ENCODE measurements at places on chromosomes 7 and 10.

GRCh38 chr7:47301105-47301477 is 280.8 kb downstream of the TNS3 start:
- DNase-seq, result no peak

DNA sequence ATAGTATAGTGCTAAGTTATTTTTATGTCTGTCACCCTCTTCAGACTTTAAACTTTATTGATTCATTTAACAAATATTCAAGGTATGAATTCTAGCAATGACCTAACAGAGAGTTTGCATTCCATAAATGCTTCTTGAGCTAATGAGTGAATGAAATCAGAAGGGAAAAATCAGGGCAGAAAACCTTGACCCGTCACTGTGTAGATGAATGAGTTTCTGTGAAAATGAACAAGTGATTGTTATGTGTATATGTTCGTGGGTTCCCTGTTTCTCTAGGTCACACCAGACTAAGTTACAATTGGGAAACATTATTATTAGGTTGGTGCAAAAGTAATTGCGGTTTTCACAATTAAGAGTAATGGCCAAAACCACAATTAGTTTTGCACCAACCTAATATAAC is 30.1 kb downstream of the APBB1IP start:
- DNase-seq, result no peak

GRCh38 chr10:61870526-61870895 is 31.0 kb upstream of the ARID5B start:
- no peak for DNase-seq

DNA sequence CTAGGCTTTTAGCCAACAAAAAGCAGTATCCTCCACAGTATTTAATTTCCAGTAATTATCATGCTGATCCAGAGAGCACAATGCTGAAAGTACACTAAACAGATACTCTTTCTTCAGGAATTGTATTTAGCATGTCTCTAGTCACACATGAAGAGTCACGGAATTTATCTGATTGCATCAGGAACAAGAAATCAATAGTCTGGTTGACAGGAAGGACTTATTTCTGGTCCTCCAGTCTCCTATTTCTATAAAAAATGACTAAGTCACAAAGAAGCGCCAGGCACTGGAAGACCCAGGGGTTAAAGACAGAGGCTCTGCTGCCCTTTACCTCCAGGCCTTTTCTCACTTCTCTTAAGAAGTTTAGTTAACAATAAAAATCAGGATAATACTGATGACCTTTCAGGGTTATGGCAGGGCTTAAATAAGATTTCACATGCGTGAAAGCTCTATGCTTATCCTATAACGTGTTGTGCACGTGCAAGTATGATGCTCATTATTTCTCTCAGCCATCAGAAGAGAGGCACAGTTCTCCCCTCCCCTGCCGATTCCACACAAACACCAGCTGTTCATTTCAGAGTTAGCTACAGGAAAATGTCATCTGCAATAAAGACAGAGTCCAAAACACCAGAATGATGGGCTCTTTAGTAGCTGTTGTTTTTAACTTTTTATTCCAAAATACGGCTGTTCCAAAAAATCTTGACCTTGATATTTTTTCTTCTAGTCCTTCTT is 36.9 kb downstream of the SLC26A4 start:
- DNase-seq, result no peak

- DNase-seq, result no peak
Measured at GRCh38 chr10:49512121-49512809, 26.7 kb downstream of the ERCC6 start.

DNA sequence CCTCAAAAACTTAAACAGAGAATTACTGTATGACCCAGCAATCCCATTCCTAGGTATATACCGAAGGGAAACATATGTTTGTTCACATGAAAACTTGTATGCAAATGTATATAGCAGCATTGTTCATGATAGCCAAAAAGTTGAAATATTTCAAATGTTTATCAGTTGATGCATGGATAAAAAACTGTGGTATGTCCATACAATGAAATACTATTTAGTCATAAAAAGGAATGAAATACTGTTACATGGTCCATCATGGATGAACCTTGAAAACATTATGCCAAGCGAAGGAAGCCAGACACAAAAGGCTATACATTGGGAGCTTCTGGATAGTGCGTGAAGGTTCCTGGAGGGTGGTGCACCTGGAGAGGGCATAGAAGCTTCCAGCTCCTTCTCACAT is 11.0 kb upstream of the TRA2A start:
- no peak for DNase-seq

- no peak for DNase-seq
Measured at GRCh38 chr7:135877805-135878204, 99.4 kb downstream of the MTPN start.

- no peak for DNase-seq
Measured at GRCh38 chr7:151762583-151763245, 114.2 kb downstream of the PRKAG2 start.

DNA sequence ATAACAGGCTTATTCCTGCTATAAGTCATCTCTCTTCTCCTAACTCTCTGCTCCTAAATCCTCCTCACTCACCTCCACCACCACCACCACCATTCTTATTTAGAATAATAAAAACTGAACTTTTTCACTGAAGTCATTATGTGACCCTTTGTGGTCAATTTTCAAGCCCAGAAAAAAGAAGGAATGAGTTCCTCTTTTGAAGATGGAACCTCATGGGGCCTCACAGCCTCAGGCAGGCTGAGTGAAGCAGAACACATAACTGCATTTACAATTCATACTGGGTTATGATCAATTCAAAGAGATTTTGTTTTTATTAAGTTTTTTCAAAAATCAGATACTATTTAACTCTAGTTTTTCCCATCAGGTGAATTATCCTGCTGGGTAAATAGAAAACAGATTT is 29.8 kb downstream of the PNLIPRP3 start:
- DNase-seq, result no peak

- DNase-seq, result no peak
Measured at GRCh38 chr7:127706766-127707165, 54.8 kb downstream of the SND1 start.

DNA sequence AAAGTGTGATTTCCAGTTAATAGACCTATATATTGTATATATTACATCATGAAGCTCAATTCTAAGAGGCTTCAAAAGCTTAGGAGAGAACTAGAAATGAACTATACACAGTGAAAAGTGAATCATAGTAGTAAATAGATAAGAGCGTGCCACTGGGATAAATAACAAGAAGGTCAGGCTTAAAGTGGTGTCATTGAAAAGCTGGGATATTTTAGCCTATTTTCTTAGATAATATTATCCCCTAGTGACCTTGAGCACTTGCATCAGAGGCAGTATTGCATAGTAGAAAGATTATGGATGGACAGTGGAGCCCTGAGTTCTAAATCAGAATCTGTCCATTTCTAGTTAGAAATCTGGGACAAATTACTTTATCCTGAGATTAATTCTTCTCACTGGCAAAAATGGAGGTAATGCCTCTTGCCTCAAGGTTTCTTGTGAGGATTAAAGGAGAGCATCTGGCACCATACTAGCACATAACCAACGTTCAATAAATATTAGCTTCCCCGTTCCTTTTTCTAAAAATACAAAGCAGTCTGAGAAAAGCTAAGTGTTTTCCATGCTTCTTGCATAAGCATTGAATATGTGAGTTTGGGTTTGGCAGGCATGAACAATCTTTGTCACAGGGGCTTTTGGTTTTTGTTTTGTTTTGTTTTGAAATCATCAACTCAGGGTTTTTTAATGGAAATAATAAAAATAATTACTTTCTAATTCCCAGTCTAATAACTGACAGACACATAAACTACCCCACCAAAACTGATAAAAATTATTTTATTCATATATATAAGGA is 27.3 kb upstream of the MACC1 start:
- no peak for DNase-seq

DNA sequence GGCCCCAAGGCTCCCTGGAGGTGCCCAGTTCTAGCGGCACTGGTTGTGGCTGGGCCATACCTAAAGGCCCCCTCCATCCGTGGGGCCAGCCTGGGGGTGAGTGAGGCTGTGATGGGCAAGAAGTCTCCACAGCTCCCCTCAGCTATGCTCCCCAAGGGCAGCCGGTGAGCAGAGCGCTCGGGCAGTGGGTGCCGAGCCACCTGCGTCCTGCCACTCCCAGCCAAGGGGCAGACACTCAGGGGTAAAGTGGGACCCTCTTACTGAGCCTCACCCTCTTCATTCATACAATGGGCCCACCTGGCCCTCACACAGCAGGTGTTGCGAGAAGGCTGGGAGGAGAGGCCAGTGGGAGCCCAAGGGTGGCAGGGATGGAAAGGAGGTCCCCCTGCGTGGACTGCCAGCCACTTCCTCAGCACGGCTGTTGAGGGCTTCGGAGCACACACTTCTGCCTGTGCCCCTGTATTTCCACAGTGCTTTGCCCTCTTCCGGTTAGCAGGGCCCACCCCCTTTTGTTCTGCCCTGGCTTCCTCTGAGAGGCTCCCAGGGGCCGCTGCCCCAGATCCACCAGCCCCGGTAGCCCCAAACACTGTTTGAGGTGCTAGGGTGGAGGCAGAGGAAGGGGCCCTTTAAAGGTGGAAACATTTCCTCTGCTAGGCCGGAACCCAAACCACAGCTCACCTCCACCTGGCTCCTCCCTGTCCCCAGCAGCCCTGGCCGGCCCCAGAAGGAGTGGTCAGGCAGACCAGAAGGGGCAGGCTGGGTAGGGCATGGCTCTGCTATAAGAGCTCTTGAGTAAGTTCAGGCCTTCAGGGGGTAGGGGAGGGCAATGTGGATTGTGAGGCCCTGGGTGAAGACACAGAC is 16.4 kb upstream of the C10orf105 start:
- DNase-seq, result peak; percentile 44
